ENCODE measurements at places on chromosomes 5 and 9.

- no peak for DNase-seq
Observed at GRCh38 chr9:123299558-123300126, 31.3 kb upstream of the STRBP start.

GRCh38 chr9:129726322-129727160, 26.3 kb downstream of the PTGES start:
- DNase-seq, result peak; percentile 40

DNA sequence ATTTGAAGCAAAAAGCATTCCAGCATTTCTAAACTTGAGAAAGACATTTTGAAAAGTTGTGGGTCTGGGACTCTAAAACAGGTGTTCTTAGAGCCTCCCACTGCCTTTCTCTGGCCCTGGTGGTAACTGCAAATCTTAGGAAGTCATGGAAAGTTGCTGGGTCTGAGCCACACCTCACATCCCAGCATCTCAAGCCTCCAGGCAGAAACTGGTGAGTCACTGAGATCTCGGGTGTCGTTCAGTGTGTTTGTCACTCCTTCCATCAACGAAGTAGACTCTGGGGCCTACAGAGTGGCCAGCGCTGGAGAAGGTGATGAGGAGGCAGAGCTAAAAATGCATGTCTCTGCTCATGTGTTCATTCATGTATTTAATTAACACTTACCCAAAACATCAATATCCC, 59.6 kb upstream of the C5orf58 start:
- no peak for DNase-seq

DNA sequence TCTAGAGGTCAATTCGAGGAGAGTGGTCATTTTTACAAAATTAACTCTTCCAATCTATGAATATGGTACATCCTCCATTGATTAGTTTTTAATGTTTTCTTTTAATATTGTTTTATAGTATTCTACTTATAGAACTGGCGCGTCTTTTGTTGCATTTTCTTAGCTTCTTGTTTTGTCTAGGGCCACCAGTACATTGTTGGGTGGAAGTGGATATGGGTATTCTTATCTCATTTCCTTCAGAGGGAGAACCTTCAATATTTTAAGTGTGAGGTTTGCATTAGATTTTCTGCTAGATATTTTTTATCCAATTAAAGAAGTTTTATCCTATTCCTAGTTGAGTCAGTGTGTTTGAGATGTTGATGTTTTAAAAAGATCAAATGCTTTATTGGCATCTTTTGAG, 69.8 kb downstream of the RPS23 start:
- no peak for DNase-seq
